ENCODE measurements at places on chromosomes 4 and X. TPM values are rescaled to one million over a fixed set of nuclear protein-coding genes. Genes with fewer than 3 reads are reported as not detected.

DNA sequence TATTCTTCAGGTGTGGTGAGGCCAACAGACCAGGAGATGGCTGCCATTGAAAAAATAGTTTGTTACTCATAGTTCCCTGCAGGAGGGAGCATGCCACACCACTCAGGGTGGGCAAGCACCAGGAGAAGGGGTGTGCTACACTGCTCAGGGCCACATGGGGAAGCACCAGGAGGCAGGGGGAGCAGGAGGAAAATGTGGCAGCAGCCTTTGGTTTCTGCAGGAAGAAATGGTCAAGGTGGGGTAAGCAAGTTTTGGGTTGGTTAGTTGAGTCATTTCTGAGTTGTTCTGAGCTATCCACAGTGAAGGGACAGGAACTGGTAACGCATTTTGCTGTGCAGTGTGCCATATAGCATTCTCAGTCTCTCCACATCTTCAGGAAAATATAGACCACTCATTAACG, 23.8 kb downstream of the FGFBP1 start:
- DNase-seq: no peak

DNA sequence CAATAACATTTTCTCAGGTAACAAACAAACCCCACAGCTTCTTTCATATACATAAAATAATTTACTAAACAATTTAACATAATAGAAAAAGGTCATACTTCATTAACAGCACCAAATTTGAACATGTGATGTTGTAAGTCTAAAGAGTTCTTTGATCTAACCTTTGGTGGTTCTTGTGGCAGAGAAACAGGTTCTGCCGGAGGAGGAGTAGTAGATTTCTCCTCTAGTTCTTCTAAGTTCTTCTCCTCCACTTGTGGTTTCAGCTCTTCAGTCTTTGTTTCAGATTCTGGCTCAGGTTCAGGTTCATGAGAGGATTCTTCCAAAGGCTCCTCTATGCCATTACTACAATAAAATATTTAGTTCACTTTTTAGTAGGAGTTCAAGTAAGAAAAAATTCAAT, 18.3 kb downstream of the G3BP2 start:
- DNase-seq: no peak

DNA sequence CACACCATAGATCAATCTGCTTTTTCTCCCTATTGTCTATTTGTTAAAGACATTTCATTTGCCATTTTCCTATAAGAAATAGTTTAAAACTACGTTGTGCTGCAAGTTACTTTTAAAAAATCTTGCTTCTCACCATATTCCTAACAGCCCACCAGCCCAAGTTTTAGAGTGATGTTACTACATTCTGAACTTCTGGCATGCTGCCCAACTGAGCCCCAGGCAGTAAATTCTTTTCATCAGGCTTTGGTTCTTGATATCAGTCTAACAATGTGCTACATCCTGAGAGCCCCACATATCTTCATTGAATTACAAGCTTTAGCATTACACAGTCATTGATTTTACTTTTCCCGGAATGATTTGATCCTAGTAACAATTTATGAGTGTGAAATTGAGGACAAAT, 283.8 kb upstream of the IL1RAPL1 start:
- no peak for DNase-seq

DNA sequence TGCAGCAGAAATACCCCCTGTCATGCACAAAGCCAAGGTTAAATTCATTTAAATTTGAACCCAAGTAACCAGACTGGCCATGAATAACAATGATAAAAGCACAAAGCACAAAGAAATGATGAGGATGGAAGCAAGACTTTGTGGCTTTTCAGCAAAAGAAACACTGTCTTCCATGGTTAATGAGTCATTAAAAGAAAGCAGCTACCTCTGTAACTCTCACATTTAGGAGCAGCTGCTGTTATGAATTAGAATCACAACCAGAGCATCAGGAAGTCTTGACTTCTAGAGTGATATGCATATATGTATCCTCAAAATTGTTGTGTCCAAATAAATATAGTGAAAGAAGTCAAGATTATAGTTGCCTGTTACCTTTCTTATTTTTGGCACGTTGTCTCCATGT, 70.7 kb upstream of the RPS6KA6 start:
- DNase-seq: no peak

Gene CTPS2
- total RNA-seq: 29.5 TPM

Gene ADAMTS3
- total RNA-seq: 7.4 TPM
